HCEC 1CT (cell line): ENCODE measurements at places on chromosomes 13 and 19.
A peak's percentile ranks its signal among the peaks of the same experiment; 100 is the strongest.

GRCh38 chr19:52188822-52189734 is 774 bp upstream of the PPP2R1A start:
- DNase-seq, result no peak

DNA sequence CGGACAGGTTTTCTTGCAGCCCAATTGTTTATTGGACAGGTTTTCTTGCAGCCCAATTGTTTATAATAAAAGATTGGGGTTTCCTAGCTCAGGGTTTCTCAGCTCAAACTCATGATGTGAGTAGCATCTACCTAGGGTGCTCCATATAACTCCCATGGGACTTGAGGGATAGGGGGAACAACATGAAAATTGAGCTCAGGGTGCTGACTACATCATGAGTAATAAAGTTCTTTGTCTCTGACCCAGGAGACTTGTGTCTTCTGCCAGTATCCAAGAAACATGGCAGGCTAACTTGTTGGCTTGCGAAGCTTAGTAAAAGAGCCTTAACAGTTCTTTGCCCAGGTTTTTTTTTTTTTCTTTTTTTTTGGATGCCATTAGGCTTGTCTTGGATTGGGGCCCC is 59.2 kb upstream of the MYCBP2 start:
- DNase-seq, result peak; percentile 50

GRCh38 chr19:4390567-4391305 is 9.6 kb downstream of the SH3GL1 start:
- no peak for DNase-seq

GRCh38 chr13:75792526-75793187 is 156.5 kb downstream of the LMO7 start:
- peak; percentile 46 for DNase-seq

GRCh38 chr13:107200491-107200890 is 632.6 kb upstream of the ARGLU1 start:
- peak; percentile 63 for DNase-seq

GRCh38 chr19:10259162-10259905 is 7.3 kb downstream of the MRPL4 start:
- peak; percentile 61 for DNase-seq

DNA sequence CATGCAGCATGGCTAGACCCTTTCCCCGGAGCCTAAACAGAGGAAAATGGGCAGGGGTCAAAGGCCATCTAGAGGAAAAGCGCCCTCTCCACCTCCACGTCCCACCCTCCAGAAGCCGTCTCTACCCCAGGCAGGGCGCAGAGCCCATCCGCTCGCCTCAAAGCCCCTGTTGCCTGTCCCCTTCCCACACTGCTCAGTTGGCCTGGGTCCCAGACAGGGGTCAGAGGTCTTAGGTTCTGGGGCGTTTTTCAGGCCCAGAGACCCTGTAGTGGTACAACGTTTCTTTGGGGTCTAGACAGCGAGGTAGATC is 285 bp downstream of the TMEM143 start:
- DNase-seq, result no peak

DNA sequence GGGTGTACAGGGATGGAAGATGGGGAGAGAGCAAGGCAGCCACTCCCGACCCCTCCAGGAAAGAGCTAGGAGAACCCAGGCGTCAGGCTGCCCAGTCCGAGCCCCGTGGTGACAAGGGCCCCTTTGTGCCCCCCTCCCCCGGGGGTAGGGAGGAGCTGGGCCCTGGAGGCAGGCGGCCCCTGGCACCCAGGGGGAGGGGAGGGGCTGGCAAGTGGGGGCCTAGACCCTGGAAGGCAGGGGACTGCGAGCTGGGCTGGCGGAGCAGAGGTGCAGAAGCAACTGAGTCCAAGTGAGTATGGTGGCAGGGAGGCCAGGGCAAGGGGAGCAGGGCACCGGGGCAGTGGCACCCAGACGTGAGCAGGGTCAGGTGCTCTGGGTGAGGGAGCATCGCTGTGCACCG is at the start of gene MAG:
Gene MAG (plus strand): TSS at position 246 of the 400 bp plus-strand sequence. CDS start 3,248 bp downstream, outside the sequence.
- no peak for DNase-seq

DNA sequence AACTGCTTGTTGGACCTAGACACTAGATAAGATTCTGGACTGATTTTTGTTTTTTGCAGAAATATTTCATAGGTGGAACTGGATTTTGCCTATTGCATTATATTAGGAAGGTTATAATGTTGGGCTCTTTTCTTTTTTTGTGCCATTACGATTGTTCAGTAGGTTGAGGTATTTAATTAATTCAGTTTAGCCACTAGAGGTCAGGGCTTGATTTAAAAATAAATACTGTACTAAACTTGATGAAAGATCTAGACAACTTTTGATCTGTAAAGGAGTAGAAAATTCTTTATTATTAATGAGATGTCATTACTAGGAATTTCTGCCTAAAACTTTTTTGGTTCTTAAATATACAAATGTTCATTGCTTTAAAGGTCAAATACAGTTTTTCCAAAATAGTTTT is 15.2 kb upstream of the SUPT20H start:
- peak; percentile 57 for DNase-seq

- DNase-seq, result no peak
Observed at GRCh38 chr19:50607874-50608785, 31.6 kb downstream of the SYT3 start.

GRCh38 chr13:110396913-110397381 is 89.9 kb downstream of the COL4A2 start:
- DNase-seq, result peak; percentile 100

DNA sequence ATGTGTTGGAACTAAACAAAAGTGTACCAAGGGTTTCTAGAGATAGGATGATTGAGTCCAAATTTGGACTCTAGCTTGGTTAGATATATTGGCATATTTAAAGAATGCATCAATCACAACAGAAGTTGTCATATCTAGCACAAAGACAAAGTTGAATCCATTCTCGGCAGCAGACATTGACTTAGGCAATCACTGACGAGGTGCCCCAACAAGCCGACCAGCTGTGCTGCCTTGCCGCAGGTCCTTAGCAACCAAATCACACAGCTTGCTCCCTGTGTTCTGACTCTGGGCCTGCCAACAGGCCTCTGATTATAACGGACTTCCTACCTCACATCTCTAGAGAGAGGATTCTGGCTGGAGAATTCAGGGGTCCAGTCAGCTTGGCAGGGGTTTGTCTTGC is 208.7 kb downstream of the MTUS2 start:
- DNase-seq, result no peak

DNA sequence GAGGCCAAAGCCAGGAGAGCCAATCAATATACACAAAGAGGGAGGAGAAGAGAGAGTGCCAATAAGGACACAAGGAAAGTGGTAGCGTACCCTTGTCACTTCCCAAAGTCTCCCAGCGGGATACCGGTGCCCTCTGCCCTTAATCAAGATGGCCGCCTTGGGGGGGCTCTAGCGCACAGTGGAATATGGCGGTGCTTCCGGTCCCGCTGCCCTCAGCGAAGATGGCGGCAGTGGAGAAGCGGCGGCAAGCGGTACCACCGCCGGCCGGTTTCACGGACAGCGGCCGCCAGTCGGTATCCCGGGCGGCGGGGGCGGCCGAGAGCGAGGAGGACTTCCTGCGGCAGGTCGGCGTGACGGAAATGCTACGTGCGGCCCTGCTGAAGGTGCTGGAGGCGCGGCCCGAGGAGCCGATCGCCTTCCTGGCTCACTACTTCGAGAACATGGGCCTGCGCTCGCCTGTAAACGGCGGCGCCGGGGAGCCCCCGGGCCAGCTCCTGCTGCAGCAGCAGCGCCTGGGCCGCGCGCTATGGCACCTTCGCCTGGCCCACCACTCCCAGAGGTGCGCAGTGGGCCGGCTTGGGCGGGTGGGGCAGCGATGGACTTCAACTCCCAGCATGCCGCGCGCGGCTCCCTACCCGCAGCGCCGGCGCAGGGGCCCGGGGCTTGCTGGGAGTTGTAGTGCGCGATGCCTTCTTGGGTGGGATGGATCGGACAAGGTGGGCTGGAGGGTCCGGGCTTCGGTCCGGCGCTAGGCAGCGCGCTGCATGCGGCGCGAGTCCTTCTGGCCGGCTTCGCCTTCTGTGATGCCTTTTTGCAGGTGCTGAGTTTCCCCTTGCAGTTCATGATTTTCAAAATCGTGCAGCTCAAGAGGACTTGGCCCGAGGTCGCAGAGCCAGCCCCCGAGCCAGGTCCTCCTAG is at the start of gene TPGS1:
Gene TPGS1 (plus strand): TSS at position 212 of the 918 bp plus-strand sequence. CDS start 10 bp downstream, at position 222.
- peak; percentile 99 for DNase-seq

- DNase-seq, result no peak
Observed at GRCh38 chr13:50766013-50766412, 77.5 kb downstream of the DLEU7 start.

- peak; percentile 7 for DNase-seq
Observed at GRCh38 chr13:40102854-40103253, 447.4 kb downstream of the COG6 start.

DNA sequence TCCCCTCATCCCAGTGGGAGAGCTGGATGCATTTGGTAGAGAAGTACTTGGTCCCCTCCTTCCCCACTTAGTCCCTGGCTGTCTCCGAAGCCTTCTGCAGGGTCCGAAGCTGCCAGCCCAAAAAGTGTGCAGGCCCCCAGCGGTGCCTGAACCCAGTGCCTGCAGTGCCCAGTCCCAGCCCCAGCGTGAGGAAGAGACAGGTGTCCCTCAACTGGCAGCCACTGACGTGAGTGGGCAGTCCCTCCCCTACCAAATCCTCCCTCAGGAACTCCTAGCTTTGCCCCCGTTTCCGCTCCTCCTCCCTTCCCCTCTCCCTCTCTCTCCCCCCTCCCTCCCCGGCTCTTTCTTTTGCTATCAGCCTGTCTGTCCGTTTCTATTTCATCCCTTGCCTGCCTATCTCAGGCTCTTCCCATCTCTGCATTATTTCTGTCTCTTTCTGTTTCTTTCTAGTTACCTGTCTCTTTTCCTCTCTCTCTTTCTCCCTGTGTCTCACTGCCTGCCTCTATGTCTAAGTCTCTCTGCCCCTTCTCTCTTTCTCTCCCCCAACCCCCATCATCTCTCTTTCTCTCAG is 1.8 kb upstream of the LTBP4 start:
- DNase-seq, result no peak
